ENCODE measurements at places on chromosomes 4 and X. TPM values are rescaled to one million over a fixed set of nuclear protein-coding genes. Genes with fewer than 3 reads are reported as not detected.

The RPS6KA3 gene
- 20.5 TPM for total RNA-seq

The PRSS12 gene
- total RNA-seq = 5.0 TPM

The PRDM5 gene
- 19.1 TPM for total RNA-seq

The SYP gene
- total RNA-seq = 1.4 TPM

DNA sequence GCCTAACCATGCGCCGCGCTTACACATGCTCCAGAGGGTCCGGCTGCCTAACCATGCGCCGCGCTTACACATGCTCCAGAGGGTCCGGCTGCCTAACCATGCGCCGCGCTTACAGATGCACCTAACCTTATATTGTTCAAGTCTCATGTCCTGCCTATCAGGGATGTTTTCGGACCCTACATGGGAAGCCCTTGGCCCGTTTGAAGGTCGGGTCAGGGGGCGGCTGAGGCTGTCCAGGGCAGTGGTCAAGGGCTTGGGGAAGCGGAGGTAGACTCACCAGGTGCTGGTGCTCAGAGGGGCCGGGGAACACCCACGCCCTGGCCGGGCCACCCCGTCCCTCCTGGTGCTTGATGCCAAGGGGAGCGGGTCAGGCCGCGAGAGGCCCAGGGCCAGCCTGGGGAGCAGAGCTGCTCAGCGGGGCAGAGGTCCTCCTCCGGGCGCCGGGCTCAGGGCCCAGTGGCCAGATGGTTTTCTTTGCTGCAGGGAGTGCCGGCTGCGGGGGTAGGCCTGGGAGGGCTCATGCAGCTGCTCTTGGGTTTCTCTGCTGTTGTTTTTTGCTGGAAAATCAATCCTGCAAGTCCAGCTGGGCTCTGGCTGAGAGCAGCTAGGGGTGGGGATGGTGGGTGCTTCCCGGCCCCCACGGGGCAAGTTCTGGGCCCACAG is 35.4 kb upstream of the SPON2 start:
- peak; percentile 47 for DNase-seq
- no peaks in the 10 kb centered on the region for H3K36me3 ChIP-seq
- peak overlapping the region; percentile 63 for H3K27ac ChIP-seq
- no peak overlapping the region for H3K4me3 ChIP-seq
- H3K27me3 ChIP-seq = no peaks in the 10 kb centered on the region
- H3K4me1 ChIP-seq = no peaks in the 10 kb centered on the region

DNA sequence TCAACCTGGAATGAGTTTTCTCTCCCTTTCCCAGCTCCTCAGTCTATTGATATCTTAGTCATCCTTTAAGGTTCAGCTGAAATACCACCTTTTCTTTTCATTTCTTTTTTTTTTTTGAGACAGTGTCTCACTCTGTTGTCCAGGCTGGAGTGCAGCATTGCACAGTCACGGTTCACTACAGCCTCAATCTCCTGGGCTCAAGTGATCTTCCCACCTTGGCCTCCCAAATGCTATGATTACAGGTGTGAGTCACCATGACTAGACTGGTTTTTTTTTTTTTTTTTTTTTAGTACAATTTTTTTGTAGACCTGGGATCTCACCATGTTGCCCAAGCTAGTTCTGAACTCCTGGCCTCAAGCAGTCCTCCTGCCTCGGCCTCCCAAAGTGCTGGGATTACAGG is 28.9 kb downstream of the AFF1 start:
- H3K4me3 ChIP-seq = no peak overlapping the region
- peaks cover 14% of the 10 kb centered on the region for H3K36me3 ChIP-seq
- H3K4me1 ChIP-seq = peaks cover 38% of the 10 kb centered on the region
- no peak for DNase-seq

DNA sequence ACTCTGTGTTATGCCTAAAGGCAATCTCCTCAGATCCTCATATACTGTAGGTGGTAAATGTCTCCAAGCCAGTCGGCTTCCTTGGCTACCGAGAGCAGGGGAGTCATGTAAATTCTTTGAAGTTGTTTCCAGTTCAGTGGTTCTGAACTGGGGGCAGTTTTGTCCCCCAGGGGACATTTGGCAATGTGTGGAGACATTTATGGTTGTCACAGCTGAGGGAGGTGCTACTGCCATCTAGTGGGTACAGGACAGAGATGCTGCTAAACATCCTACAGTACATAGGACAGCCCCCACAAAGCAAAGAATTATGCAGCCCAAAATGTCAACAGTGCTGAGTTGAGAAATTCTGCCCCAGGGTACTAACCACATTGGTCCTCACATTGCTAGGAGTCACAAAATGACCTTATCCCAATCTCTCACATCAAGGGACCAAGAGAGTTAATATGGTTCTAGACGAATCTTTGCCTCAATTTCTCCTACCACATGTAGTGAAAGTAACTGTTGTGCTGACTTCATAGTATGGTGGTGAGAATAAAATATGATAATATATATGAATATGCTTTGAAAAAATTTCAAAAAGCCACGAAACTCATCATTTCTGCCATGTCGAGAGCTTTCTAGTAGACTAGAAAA is 104.4 kb upstream of the ARHGAP24 start:
- no peaks in the 10 kb centered on the region for H3K27me3 ChIP-seq
- peaks cover 21% of the 10 kb centered on the region for H3K4me1 ChIP-seq
- no peak overlapping the region for H3K4me3 ChIP-seq
- no peaks in the 10 kb centered on the region for H3K36me3 ChIP-seq
- peak; percentile 71 for DNase-seq

DNA sequence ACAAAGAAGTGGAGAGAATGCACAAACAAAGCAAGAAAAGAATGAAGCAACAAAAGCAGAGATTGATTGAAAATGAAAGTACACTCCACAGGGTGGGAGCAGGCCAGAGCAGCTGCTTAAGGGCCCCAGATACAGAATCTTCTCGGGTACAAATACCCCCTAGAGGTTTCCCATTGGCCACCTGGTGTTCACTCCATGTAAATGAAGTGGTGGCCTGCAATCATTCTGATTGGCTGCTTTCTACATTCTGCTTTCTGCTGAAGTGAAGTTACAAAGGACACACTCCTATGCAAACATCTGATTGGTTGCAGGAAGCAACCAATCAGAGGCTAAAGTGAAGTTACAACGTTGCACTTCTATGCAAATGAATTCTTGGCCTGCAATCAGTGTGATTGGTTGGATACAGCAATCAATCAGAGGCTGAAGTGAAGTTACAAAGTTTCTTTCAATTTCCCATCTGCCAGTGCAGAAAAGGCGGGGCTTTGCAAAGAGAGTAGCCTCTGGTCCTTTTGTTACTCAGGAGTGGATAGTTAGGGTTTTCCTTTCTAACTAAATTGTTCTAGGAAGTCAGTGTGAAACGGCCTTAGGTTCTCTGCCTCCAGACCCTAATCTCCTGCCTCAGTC is 19.0 kb upstream of the GPC4 start:
- H3K36me3 ChIP-seq = no peaks in the 10 kb centered on the region
- H3K27me3 ChIP-seq = no peaks in the 10 kb centered on the region
- no peak overlapping the region for H3K4me3 ChIP-seq
- no peak for DNase-seq

DNA sequence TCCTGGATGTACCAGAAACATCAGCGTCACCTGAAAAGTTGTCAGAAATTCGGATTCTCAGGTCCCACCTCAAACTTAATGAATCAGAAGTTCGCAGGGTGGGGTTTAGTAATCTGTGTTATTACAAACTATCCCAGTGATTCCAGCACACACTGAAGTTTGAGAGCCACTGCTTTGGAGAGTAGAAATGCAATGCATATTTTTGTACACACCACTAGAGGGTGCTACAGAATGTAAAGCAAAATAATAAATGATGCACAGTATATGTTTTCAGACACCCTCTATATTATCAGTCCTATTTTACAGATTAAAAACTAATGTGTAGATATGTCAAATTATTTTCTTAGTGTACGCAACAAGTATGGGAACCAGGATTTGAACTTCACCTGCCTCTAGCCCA is 2.4 kb upstream of the MORF4L2 start:
- peaks cover 11% of the 10 kb centered on the region for H3K36me3 ChIP-seq
- no peak for DNase-seq

- no peaks in the 10 kb centered on the region for H3K27me3 ChIP-seq
- peaks cover 11% of the 10 kb centered on the region for H3K4me1 ChIP-seq
- no peak overlapping the region for H3K27ac ChIP-seq
- DNase-seq = no peak
- H3K4me3 ChIP-seq = no peak overlapping the region
- H3K36me3 ChIP-seq = peaks cover 33% of the 10 kb centered on the region
Measured at GRCh38 chr4:184751585-184751956, 17.7 kb upstream of the CENPU start.

DNA sequence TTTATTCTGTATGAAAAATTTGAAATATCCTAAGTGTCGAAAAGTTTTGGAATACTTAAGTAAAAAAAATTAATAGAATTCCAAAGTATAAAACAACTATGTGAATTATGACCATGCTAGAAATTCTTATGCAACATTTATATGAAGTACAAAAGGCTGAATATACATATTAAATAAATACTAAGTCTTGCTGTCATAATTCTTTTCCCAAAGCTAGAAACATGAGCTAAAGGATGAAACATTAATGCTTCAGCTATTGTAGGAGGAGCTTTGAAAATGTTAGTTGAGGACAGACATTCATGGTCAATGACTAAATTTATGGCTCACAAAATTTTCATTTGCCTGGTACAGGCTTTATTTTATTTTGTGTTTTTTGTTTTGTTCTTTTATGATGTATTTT is 207.3 kb downstream of the GABRB1 start:
- H3K4me3 ChIP-seq = no peak overlapping the region
- DNase-seq = no peak
- H3K27me3 ChIP-seq = no peaks in the 10 kb centered on the region
- no peaks in the 10 kb centered on the region for H3K36me3 ChIP-seq
- no peak overlapping the region for H3K27ac ChIP-seq

- DNase-seq = no peak
- H3K36me3 ChIP-seq = no peaks in the 10 kb centered on the region
- H3K4me3 ChIP-seq = no peak overlapping the region
- H3K27ac ChIP-seq = no peak overlapping the region
- no peaks in the 10 kb centered on the region for H3K4me1 ChIP-seq
- no peaks in the 10 kb centered on the region for H3K27me3 ChIP-seq
Measured at GRCh38 chr4:38987491-38987890, 44.7 kb downstream of the TMEM156 start.

DNA sequence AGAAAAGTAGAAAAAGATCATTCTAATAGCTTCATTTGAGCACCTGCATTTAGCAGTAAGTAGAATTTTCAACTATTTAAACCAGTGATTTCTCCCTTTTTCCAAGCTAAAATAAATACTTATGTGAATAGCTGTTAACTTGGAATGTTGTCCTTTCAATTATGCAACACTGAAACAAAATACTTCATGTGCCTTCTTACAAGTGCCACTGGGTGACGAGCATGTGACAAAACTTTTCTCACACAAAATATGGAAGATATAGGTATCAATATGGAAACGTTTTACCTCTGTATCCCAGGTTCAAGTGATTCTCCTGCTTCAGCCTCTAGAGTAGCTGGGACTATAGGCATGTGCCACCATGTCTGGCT is 708.3 kb downstream of the STIM2 start:
- H3K27me3 ChIP-seq = no peaks in the 10 kb centered on the region
- H3K27ac ChIP-seq = no peak overlapping the region
- H3K4me3 ChIP-seq = no peak overlapping the region
- no peak for DNase-seq
- no peaks in the 10 kb centered on the region for H3K4me1 ChIP-seq

DNA sequence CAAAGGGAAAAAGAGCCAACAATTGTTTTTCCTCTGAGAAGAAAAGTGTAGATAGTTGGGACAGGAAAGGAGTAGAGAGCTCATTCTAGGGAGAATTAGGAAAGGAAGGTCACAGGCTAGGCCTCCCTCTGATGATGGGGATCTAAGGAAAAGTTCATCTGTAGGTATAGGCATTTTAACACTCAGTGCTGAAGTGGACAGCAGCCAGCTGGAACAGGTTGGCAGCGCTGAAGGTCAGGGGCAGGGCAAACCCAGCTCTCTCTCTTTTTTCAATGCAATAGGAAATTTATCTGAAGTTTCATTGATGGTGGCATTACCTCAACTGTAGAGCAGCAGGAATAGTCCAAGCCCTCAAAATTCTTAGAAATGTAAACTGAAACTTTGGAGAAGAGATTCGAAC is 98.5 kb upstream of the ETNPPL start:
- no peak overlapping the region for H3K27ac ChIP-seq
- H3K4me1 ChIP-seq = no peaks in the 10 kb centered on the region
- no peaks in the 10 kb centered on the region for H3K27me3 ChIP-seq

All from endodermal cell (in vitro differentiated cells).